NCI-H1436 (cell line): ENCODE measurements at places on chromosomes 3 and 15.

DNA sequence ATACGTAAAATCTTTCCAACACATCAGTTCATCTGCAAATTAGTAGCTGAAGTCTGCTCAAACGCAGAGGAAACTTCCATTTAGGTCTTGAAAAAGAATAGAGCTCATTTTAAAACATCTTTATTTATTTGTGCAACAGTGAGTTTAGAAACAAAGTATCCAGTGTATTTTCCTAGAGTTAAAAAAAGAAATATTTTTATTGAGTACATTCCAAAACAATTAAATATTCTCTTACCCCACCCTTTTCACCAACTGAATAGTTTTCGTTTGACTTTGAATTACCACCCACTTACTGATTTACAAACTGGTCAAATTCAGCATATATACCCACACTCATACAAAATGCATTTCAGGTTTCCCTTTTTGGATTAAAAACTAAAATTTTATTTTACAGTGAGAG, 104.7 kb downstream of the ZBTB20 start:
- no peak for DNase-seq

DNA sequence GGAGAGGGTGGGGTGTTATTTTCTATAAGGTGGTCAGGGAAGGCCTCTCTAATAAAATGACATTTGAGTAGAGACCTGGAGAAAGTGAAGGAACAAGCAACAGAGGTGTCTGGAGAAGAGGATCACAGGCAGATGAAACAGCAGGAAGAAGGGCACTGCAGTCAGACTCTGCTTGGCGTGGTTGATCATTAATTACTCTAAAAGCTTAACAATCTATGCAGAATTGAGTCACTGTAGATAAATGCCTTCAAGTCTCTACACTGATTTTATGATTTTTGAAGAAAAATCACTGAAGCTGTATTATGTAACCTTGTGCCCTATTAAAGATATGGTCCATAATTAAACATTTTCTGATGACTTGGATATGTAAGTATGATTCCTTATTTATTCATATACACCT, 114.2 kb downstream of the TNIK start:
- DNase-seq, result no peak

DNA sequence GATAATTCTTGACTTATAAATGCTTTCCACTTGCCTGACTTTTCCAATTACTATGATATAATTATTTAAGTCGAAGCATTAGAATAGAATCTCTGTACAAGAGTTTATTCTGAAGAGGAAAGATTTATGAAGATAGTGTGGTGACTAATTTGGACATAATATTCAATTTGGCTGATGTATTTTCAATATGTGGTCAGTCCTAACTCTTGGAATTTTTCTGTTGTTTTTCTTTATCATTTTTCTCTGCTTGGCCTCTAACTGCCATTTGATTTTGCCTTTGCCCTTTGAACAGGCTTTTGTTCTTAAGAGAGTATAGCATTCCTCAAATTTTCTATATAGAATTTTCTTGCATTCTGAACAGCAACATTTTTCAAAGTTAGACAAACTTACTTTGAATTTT, 2.6 kb upstream of the MDFIC2 start:
- DNase-seq, result no peak

GRCh38 chr3:63952248-63952594, 40.0 kb upstream of the SCAANT1 start:
- DNase-seq, result no peak

GRCh38 chr3:149080699-149081091, 5.6 kb downstream of the HLTF start:
- DNase-seq, result no peak

DNA sequence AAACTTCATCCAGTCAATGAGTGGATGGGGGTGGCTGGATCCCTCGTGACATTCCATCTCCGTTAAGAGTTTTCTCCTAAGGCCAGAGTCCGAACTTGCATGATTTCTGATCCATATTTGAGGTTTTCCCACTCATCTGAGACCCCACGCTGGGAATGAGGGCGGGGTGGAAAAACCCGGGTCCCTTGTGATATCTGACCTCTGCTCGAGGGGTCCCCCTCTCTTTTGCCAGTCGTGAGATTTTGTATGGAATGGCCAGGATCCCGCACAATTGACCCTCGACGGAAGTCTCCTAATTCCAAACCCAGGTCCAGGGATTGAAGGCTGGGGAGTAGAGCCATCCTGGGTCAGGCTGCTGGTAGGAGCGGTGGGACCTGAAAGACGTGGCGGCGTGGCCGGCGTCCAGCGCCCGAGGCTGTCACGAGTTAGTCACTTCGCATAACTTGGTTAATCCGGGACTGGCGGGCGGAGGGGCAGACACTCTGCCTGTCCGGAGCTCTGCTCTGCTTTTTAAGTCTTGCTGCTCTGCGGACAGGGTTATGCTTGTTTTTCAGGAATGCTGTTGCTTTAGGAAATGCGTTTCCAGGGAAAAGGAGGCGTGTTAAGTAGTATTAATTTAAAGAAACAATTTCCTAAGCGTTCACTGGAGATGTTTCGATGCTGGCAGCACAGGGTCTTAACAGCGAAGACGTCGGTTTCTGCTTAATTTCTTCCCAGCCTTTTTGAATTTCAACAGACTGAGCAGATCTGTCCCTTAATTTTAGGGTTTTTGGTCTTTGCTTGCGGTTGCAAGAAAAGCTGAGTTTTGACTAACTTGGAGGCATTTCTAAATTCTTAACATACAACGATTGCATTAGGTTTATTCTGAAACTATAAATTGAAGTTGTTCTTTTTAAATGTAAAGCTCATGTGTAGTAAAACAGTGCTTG, 69.7 kb upstream of the LRRFIP2 start:
- no peak for DNase-seq

GRCh38 chr15:81544385-81544784, 170.4 kb upstream of the TMC3 start:
- DNase-seq, result no peak

DNA sequence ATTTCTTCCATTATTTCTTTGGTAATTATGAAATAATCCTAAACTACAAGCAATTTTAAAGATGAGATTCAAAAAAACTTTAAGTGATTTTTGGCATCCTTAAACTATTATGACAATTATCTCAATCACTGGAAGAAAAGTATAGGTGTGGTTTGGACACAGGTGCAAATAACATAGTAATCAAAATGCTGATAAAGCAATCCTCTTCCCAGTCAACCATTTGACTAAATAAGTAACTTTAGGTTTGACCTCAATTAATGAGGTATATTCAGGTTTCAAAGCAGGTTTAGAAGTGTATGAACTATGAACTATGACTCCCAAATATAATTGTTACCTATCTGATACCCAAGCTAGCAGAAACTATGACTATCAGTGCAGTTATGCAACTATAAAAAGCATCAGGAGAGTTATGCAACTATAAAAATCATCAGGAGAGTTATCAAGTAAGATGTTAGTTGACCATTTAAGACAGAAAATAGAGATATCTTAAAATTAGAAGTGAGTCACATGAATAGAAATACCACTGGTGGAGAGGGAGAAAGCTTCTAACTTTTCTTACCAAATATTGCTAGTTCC, 8.9 kb upstream of the CNTN3 start:
- no peak for DNase-seq

GRCh38 chr3:33424606-33425452, 15.4 kb downstream of the UBP1 start:
- no peak for DNase-seq

- no peak for DNase-seq
These were observed 200.2 kb upstream of the GOLGA6L4 start for GRCh38 chr15:84035399-84035766.

GRCh38 chr3:160757233-160758106, 1.4 kb downstream of the PPM1L start:
- DNase-seq, result no peak

- DNase-seq, result no peak
These were observed 17.7 kb downstream of the CTNNB1 start for GRCh38 chr3:41216993-41217392.

DNA sequence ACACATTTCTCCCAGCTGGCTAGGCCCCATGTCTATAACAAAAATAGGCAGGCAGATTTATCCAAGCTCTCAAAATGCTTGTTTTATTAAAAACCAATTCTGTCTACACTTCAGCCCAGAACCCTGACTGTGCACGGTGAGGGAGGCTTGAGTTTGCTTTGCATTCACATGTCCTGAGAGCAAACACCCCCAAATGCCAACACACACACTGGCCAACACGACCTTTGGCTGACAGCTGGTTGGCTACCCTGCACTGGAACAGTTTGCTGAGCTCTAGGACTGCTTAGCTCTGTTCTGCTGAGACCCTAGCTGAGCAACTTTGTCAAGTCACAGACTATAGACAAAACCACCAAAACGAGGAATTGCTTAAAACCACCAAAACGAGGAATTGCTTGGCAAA, 3.6 kb downstream of the STIMATE start:
- DNase-seq, result no peak

- DNase-seq, result no peak
These were observed 18.4 kb downstream of the TM4SF18 start for GRCh38 chr3:149314807-149315578.

- no peak for DNase-seq
These were observed 36.9 kb upstream of the GOLGB1 start for GRCh38 chr3:121786485-121786884.

GRCh38 chr3:156859578-156859977, 33.4 kb downstream of the LEKR1 start:
- DNase-seq, result no peak

GRCh38 chr3:58800032-58800431, 133.5 kb upstream of the FAM3D start:
- no peak for DNase-seq

DNA sequence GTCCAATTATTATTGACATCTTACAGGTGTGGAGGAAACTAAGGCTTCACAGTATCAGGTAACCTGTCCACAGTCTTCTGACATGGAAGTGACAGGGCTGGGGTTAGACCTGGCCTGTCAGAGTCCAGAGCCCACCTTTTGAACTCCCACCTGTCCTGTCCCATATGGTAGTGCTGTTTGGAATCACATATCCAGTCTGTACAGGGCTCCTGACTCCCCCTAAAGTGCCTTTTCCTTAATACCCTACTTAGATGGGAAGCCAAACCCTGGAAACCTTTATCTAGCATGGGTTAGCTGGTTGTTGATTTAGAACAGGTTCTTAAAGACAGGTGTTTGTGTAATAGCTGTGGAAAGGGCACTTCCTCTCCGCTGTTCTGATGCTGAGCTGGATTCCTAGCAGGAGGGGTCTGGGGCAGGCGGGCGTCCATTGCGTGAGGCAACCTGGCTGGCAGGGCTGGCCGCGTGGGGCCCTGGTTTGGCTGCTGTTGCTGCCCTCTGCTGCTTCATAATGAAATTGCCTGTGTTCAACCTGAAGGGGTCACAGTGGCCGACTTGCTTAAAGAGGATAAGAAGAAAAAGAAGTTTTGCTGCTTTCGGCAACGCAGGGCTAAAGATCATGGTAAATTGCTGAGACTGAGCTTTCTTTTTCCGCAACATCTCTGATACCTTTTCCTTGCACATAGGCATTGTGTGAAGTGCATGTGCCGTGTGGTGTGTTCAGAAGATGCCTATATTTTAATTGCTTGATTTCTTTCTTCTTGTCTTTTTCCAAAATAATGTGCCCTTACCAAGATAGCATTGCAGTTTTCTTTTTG, 136.2 kb downstream of the CHDH start:
- DNase-seq, result peak; percentile 41

DNA sequence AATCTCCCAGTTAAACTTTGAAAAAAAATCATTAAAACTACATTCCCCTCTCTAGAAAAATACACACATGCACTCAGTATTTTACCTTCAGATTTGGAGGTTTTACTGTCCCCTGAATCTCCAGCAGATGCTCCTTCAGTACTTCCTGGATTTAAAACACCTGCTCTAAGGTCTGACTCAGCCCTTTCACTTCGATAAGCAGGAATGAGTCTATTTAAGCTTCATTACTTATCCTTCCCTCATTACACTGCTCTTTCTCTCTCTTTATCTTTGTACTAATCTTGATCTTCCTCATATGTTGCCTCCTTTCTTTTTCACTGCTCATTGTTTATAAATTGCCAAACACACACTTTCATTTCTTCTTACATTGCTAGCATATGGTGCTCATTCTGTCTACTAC, 443.9 kb downstream of the DIPK2A start:
- DNase-seq, result no peak

- no peak for DNase-seq
These were observed 21.2 kb downstream of the WHAMM start for GRCh38 chr15:82830427-82831173.

- no peak for DNase-seq
These were observed 94.3 kb upstream of the SNRPA1 start for GRCh38 chr15:101389362-101389761.

DNA sequence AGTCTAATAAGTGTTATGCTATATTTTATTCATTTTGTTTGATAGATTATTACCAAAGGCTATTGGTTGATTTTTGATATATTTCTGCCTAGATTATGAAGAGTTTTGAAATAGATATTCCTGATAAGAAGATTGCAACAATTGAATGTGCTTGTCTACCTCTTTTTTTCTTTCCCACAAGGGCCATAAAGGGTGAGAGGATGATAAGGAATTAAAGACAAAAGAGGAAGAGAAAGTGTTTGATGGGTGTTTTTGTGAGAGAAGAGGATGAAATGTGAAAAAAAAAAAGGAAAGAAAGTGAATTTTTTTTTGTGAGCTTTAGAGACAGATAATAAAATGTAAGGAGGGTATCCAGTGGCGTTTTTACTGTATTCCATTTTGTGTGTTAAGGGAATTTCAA, 244.4 kb downstream of the CHST2 start:
- no peak for DNase-seq

DNA sequence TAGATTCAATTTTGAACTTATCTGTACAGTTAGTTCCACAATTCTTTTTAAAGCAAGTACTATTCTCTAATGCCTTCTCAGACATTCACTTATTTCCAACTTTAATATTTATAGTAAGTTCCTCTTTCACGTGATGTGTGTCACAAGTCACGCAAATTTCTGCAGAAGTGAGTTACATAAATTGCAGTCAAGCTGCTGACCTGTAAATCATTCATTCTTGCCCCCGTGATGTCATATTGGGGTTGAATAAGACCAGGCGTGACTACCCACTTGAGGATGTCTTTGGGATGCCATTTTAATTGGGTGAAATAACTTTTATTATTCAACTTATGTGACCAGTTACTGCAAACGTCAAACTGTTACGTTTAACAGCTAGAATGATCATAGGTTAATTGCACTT, 15.1 kb downstream of the PPARG start:
- no peak for DNase-seq

DNA sequence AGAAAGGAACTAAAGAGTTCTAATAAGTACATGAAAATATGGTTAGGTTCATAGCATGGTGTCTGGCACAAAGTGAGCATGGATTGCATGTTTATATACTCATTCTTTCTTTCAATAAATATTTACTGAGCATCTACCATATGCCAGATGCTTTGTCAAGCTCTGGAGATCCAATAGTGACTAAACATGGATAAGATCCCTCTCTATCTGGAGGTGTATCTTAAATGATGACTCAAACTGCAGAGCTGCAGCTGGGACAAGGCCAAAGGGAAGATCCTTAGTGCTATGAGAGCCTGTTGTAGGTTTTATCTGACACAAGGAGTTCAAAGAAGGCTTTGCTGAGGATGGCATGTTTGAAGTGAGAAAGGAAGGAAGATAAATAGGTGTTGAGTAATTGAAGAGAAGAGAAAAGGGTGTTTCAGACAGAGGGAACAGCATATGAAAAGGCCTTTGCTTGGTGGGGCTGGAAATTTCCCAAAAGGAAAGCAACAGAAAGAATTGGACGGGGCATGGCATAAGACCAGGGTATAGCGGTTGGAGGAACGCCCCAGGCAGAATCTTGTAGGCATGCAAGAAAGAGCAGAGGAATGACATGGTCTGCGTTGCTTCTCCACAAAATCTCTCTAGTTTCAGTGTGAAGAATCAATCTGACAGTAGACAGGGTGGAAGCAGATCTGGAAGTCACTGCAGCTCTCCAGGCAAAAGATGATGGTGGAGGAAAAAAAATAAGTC, 239.9 kb upstream of the LRTM1 start:
- DNase-seq, result no peak

GRCh38 chr15:99238849-99239248, 10.5 kb downstream of the TTC23 start:
- DNase-seq, result no peak
